ENCODE measurements at places on chromosomes 12 and 14.
A peak's percentile ranks its signal among the peaks of the same experiment; 100 is the strongest.

DNA sequence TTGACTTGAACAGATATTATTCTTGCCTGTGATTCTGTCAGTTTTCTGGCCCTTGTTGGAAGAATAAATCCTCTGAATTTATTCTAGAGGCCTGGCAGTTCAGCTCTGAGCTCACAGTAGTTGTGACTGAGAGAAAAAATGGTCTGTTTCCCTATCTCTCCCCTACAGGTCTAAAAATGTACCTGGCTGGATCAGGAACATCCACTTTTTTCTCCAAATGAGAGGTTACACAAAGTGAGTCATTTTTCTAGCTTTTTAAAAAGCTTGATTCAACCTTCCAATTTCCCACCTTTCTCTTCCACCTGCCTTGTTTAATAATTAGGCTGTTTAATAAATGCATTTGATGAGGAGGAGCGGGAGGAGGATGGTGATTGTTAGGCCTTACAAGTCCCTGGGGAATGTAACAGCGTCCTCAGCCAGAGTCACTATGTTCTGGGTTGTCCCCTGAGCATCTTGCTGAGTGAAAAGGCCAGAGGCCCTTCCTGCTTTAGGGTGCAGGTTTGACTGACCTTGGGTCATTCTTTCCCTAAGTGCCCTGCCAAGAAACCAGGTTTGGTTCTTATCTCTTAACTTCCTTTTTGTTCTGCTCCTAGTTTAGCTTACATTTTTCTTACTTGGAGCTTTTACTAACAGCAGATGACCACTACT is 91.7 kb upstream of the FUT8 start:
- no peak for DNase-seq

DNA sequence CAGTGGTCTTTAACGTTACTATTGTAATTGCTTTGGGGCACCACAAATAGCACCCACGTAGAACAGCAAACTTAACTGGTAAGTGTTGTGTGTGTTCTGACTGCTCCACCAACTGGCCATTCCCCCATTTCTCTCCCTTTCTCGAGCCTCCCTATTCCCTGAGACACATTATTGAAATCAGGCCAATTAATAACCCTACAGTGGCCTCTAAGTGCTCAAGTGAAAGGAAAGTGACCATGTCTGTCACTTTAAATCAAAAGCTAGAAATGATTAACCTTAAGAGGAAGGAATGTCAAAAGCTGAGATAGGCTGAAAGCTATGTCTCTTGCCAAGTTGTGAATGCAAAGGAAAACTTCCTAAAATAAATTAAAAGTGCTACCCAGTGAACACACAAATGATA is 22.3 kb downstream of the PPP1R13B start:
- no peak for DNase-seq

DNA sequence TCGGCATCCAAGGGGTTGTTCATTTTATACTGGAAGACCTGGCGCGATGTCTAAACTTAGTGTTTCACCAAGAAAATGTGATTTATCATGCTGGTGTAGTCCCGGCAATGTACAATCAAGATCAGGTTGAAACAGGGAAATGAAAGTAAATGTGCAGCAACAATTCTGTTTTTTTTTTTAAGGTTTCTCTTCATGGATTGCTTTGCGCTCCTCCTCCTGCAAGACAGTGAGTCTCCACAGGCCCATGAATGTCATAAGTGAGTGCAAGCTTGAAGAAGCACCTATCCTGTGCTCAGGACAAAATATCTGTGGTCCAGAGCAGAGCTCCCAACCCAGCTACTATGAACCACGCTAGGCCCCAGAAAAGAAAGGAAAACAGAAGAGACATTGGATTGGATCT is 143.4 kb downstream of the KCNK10 start:
- DNase-seq, result no peak

DNA sequence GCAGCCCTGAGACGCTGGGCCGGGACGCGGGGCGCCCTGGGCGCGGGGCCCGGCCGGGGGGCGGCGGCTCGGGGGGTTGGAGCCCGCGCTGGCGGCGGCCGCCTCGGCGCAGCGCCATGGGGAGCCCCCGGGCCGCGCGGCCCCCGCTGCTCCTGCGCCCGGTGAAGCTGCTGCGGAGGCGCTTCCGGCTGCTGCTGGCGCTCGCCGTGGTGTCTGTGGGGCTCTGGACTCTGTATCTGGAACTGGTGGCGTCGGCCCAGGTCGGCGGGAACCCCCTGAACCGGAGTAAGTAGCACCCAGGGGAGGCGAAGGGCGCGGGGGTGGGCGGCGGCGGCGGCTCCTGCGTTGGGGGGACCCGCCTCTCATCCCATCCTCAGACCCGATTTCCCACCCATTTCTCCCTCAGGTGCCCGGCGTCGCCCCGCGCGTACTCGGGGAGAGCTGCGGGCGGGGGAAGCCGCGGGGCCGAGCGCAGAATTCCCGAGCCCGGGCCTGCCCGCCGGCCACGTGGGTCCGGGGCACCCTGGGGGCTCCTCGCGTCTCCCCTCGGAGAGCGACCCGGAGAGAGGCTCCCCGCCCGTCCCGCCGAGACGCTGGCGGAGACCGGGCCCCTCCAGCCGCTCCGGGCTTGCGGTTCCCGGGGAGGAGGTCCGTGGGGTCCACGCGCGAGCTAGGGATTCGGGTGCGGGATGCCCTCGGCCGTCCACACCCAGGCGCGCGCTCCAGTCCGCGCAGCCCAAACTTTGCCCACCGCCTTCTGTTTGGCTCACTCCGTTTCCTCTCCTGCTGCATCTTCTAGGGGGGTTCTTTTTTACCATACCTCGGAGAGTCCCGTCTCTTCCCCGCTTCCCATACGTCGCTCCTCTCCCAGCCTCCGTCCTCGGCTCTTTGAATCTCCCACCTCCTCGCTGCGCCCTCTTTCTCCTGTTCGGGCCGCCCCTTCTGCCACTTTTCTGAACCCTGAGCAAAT is 807 bp downstream of the B4GALNT3 start:
- peak; percentile 52 for DNase-seq

DNA sequence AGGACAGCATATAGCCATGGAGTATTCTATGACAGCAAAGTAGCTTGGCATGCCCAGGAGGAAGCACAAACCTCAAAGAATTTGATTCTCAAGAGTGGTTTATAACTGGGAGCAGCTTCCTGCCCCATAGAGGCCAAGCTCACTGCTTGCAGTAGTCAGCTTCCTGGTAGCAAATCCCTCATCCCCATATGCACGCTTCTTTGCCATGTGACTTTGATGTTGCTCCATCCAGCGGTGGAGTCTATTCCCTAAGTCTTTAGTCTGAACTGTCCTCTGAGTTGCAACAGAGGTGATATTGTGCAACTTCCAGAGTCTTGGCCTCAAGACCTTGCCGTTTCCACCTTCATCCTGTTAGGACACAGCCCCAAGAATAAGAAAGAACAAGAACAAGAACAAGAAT is 996.8 kb upstream of the TMEM132C start:
- peak; percentile 70 for DNase-seq

DNA sequence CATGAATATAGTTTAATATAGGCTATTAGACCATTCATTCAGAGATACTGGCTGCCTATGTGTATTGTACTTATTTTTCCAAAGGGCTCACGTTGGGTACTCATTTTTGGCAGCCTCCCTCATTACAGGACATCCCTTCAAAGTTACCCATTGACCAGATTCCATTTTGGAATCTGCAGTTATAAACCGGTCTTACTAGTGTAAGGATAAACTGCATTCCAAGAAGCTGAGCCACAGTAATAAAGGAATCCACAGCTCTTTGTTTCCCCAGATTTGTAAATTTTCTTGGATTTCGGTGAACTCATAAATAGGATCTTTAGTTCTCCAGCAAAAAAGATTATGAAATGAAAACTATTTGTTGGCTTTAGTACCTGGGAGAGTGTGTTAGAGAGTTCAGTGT is 18.9 kb upstream of the CFL2 start:
- peak; percentile 62 for DNase-seq

DNA sequence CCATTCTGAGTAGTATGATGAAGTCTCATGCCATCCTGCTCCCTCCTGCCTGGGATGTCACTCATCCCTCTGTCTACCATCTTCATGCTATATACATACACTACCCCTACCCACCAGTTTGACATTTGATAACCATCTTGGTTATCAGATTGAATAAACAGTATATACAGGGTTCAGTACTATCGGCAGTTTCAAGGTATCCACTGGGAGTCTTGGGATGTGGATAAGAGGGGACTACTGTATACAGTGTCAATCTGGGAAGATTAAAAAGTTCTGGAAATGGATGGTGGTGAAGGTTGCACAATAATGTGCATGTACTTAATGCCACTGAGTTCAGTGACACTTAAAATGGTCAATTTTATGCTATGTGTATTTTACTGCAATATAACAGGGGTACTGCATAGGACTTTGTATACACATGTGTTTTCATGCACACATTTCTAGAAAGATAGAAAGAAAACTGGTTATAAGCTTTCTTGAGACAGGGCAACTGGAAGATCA is 22.1 kb downstream of the SPPL3 start:
- DNase-seq, result no peak

DNA sequence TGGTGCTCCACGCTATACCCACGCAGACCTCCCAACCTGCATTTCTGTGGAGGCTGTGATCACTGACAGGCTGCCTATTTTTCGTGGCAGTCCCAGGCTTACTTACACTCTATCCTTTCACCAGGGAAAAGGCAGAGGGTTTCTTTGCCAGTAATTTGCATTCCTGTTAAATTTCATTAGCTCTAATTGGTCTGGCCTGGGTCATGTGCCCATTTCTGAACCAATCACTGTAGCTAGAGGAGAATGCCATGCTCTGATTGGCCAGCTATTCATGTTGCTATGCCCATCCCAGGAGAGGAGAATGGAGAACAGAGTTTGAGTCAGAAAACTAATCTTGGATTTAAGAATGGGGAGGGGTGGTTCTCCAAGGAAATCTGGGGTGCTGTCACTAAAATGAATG is 43.2 kb upstream of the TUNAR start:
- DNase-seq, result no peak

GRCh38 chr12:67854351-67854750 is 134.9 kb upstream of the IFNG-AS1 start:
- DNase-seq, result no peak

DNA sequence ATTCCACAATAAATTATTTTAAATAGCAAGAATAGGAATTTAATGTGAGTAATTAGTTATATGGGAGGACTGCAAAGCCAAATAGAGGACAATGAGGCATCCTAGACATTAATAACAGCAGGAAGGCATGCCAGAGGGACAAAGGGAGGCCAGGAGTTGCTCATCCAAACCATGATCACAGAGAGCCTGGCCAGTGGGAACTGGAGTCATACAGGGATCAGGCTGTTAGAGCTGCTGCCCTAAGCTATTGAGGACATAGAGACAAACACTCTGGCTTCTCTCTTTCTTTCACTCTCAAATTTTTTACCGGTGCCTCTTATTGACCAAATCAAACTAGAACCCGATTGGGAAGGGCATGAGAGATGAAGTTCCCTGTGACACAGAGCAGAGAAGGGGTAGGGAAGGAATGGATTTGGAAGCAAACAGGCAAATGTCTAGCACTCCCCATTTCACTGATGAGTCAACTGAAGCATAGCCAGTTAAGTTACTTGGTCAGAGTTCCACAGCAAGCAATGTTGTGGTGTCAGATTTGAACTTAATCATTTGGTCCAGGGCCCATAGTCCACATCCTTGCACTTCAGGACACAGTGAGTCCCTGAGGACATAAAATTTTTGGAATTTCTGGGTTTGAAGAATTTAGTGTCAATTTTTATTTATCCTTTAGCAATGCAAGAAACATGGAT is 17.9 kb upstream of the CFAP54 start:
- DNase-seq, result peak; percentile 80

- peak; percentile 73 for DNase-seq
These were observed 45.9 kb upstream of the IFNG-AS1 start for GRCh38 chr12:67943141-67943892.

GRCh38 chr14:60649875-60650372 is 647 bp upstream of the SIX1 start:
- DNase-seq, result peak; percentile 19

DNA sequence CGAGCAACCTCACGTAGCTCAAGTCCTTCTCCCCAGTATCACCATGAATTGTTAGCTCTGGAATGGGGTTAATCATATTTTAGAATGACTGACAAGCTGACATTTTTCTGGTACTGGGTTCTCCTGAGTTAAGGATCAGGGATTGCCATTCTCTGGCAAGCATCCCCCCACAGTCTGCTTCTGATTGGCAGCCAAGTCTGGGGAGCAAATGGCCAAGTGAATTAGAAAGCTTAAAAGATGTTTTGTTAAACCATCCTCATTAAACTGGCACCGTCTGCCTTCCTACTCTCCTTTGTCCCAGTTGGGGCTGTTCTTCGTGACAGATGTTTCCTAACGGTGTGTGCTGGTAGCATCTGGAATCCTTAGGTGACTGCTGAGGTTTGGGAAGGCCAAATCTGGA is 17.2 kb upstream of the CISTR start:
- no peak for DNase-seq

- DNase-seq, result no peak
These were observed 12.8 kb upstream of the GSG1 start for GRCh38 chr12:13116259-13116658.

- no peak for DNase-seq
These were observed 27.7 kb downstream of the ARHGAP5 start for GRCh38 chr14:32104803-32105202.

GRCh38 chr14:53127151-53127550 is 26.0 kb downstream of the DDHD1 start:
- DNase-seq, result no peak

GRCh38 chr14:34797747-34798583 is 77.2 kb downstream of the BAZ1A start:
- DNase-seq, result no peak

- peak; percentile 71 for DNase-seq
These were observed at the start of gene P3H3 for GRCh38 chr12:6827982-6828780. TSS of gene P3H3 (plus strand) at chr12:6828407. CDS start at chr12:6828441, 34 bp downstream.
